Stimulated activated CD8-positive, alpha-beta memory T cell treated with anti-CD3 and anti-CD28 coated beads, Interleukin-7, amount 100 ng/mL, for 1 hour (primary cell): ENCODE measurements at places on chromosomes 2 and 18.

DNA sequence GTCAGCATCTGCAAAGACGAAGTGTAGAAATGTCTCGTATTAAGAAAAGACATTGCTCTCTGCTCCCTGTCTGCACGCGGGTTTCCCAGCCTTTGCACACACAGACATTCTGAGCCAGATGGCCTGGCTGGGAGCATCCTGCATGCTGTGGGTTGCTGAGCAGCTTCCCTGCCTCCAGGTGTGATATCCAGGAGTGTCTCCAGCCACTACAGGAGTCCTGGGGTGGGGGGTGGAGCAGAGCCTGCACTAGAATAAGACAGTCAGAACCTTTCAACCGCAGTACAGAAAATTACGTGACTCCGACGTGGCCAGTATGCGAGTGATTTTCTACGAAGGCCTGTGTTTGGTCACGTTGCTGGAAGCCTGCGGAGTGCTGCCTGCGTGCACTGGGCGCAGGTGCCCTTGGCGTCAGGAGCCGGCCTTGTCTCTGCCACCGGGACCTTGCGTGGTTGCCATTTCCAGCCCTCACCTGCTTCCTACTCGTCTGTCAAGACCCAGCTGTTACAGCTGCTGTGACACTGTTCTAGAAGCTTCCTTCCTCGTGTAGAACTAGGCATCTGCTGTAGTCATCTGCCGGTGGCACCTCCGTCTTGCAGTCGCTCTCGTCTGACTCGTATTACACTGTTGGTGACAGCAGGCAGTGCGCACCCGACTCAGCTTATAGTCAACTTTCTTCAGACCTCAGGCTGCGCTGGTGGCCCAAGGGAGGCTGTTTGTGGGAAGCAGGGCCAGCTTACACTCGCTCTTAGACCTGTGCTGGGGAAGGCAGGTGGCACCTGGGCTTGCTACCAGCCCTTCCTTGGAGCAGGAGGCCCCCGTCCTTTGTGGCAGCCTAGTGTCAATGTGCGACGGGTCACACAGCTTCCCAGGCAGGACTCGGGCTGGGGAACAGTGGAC, 11.2 kb downstream of the CTDP1 start:
- no peak for DNase-seq

- no peak for DNase-seq
Measured at GRCh38 chr2:238346544-238346943, 26.2 kb downstream of the TRAF3IP1 start.

DNA sequence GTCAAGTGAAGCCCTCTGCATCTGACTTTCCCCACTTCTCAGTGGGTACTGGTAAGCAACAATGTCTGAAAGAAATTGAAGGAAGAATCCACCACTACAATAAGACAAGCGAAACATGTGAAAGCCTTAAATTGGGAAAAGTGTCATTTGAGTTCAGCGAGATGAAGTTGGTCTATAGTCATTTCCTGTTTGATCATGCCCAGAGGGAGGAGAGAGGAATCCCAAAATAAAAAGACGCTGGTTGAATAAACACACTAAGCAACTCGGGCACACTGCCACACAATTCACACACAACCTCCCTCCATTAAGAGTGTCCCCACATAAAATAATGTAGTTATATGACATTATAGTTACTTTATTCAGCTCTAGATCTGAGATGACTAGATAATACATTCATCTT, 166.1 kb downstream of the CBLN2 start:
- DNase-seq: no peak

GRCh38 chr2:64606479-64607363, 47.0 kb downstream of the SERTAD2 start:
- DNase-seq: peak; percentile 60

GRCh38 chr18:35460736-35461161, 37.0 kb downstream of the INO80C start:
- no peak for DNase-seq

DNA sequence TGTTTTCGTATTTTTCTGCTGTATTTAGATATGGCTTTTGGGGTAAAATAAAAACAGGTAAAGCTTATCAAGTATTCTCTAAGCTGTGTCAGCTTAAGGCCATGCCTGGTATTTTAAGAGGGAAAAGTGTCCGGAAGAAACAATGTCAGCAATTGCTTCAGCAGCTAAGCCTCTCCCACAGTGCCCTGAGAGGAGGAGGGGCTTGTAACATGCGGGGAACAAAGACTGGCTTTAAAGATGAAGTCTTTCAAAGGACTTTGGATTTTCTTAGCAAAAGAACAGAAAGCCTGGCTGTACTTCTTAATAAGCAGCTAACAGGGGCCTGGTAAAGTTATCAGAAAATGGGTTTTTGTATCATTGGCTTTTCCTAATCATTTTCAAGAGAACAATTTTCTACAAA, 102.8 kb downstream of the PXDN start:
- no peak for DNase-seq

DNA sequence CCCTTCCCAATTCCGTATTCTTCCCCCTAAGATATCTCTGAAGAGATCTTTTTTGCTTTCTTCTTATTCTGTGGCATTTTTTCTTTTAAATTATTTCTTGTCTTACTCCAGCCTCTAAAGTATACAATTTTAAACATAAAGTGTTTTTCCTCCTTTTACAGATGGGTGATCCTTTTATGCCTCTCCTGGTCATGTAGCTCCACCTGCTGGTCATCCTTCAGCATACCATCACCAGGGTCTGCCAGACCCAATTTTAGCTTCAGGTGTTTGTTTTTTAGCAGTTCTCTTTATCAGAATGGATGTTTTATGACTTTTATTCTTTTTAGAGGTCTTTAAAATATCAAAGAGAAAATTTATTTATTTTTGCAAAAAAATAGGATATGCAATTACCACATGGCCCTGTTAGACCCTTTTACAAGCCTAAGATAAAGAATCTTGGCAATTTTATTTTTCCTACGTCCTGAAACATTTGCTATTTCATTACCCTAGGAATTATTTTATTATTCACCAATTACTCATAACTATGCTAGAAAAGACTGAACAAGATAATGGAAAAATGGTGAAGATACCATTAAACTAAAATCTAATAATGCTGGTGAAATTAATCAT, 55.5 kb downstream of the PIGN start:
- peak; percentile 24 for DNase-seq

DNA sequence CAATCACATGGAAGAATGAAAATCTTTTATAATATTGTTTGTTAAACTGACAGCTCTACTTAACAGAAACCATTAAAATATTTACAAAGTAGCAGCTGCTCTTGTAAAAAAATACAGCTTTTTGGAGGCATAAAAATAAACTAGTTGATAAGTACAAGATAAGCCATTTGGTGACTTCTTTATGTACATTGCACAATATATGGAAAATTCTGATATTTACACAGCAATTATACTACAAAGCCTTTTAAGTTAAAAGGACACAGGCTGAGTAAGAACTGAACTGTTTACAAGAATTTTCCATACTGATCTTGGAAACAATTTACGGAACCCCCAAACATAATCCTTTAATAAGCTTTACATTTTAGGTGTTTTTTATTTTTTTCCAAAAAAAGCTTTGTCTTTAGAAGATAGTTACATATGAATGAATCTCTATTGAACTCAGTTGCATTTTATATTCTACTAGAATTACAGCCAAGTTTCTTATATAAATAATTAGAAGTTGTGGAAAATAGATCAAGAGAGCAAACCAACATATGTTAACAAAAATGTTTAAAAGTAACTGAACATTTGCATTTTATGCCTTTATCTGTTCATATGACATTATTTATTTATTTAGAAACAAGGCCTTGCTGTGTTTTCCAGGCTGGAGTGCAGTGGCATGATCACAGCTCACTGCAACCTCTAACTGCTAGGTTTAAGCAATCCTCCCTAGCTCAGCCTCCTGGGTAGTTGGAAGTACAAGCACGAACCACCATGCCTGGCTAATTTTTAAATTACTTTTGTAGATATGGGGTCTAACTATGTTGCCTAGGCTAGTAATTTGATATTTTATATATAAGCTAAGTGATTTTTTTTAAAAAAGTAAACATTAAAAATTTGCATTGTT, 142.5 kb downstream of the OTX1 start:
- DNase-seq: no peak

DNA sequence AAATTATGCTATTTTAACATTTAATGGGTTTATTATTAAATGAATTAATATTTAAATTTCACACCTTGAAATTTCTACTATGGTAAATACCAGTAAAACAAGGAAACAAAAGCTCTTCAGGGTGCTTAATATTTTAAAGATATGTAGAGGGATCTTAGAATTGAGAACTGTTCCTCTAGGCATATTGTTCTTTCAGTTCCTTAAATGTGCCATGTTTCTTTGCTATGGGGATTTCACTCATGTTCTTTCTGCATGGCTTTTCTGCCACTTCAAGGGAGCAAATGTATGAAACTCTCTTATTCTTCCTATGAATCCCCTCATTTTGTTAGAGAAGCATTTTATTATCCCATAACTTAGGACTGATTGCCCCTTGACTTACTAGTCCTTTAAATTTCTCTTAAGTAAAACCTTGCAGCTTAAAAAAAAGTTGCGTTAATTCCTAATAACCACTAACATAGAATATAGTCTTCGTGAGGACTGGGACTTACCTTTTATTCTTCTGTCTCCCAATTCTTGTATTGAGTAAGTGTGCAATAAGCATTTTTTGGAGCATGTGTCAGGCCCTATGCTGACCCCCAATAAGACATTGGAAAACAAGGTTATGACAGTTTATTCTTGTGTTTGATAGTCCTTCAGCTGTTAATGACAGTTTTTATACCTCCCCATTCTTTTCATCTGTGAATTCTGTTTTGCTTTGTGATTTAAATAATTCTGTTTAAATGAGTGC, 95.7 kb downstream of the BIRC6 start:
- no peak for DNase-seq

- no peak for DNase-seq
Measured at GRCh38 chr2:199757233-199757870, 93.6 kb downstream of the FTCDNL1 start.

- no peak for DNase-seq
Measured at GRCh38 chr2:2547451-2547850, 216.4 kb upstream of the MYT1L start.

DNA sequence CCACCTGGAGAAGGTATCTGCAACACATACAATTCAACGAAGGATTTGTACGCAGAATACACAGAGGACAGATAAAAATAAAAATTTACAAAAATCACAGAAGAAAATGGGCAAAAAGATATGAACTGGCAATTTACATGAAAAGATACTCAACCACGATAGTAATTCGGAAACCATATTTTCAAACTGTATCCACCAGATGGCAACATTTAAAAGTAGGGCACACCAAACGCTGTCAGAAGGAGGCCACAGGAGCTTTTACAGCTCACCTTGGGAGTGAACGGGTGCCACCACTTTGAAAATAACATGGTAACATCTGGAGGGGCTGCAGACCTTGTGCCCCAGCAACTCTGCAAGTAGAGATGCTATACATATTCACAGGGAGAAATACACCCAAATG, 9.8 kb downstream of the KIF1A start:
- no peak for DNase-seq

DNA sequence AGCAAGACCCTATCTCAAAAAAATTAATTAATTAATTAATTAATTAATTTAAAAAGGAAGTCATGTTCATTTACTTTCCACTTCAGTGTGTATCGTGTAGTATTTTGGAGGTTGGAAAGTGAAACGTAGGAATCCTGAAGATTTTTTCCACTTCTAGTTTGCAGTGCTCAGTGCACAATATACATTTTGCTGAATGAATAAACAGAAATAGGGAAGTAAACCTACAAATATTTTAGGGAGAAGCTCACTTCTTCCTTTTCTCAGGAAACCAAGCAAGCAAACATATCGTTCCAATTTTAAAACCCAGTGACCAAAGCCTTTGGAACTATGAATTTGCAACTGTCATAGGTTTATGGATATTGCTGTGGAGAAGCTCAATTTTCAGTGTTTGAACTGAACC, 27.8 kb downstream of the SLC14A1 start:
- no peak for DNase-seq
